ENCODE measurements at places on chromosomes 16 and 17. TPM values are rescaled to one million over a fixed set of nuclear protein-coding genes. Genes with fewer than 3 reads are reported as not detected.

DNA sequence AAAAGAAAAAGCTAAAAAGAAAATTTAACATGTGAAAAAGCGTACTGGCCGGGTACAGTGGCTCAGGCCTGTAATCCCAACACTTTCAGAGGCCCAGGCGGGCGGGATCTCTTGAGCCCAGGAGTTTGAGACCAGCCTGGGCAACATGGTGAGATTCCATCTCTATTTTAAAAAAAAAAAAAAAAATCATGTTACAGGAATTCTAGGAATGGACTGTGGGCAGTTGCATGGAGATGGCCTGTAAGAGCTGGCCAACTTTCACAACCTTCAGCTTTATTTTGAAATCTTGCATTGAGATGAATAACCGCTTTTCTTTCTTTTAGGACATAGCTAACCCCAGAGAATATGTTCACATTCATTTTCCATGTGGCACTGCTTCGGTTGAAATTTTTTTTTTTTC, 8.2 kb upstream of the CIAO3 start:
- DNase-seq = no peak

- DNase-seq = no peak
Measured at GRCh38 chr16:89164436-89164835, 7.1 kb upstream of the CDH15 start.

GRCh38 chr17:31561469-31562375, 170.2 kb downstream of the RAB11FIP4 start:
- no peak for DNase-seq

Gene CTRB2
- polyA plus RNA-seq = not detected

Gene NGFR
- 8.6 TPM for polyA plus RNA-seq

DNA sequence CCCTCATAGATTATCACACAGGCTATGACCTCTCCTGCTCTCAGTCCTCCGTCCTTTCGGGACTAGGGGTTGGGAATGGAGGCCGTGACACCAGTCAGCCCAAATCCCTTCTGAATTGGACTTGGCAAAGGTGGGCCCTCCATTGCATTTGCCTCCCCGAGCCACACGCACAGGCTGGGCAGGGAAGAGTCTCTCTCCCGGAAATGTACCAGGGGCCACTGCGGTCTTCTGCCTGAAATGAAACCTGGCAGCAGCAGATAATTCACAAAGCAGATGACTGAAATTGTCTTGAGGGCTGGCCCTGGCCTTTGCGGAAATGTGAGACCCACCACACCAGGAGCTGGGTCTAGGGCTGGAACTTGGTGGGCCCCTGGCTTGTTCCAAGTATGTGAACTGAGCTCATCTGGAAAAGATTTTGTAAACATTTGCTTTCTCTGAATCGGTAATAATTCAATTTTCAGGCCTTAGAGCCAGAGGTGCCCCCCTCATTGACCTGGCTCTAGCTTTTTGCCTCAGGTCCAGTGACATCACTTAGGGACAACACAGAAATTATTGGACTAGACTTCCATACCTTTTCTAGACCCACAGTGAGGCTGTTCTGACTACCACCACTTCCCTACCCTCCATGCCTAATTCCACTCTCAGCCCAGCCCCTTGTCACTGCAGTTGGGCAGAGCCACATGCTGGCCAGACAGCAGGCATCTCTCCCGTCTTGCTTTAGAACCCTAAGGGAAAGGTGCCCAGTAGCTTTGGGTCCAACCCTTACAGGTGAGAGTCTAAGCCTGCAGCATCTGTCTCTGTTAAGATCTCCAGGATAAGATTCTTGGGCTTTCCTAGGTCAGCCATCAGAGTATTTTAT, 75.2 kb downstream of the CCDC182 start:
- no peak for DNase-seq

Gene TP53TG3
- not detected for polyA plus RNA-seq

DNA sequence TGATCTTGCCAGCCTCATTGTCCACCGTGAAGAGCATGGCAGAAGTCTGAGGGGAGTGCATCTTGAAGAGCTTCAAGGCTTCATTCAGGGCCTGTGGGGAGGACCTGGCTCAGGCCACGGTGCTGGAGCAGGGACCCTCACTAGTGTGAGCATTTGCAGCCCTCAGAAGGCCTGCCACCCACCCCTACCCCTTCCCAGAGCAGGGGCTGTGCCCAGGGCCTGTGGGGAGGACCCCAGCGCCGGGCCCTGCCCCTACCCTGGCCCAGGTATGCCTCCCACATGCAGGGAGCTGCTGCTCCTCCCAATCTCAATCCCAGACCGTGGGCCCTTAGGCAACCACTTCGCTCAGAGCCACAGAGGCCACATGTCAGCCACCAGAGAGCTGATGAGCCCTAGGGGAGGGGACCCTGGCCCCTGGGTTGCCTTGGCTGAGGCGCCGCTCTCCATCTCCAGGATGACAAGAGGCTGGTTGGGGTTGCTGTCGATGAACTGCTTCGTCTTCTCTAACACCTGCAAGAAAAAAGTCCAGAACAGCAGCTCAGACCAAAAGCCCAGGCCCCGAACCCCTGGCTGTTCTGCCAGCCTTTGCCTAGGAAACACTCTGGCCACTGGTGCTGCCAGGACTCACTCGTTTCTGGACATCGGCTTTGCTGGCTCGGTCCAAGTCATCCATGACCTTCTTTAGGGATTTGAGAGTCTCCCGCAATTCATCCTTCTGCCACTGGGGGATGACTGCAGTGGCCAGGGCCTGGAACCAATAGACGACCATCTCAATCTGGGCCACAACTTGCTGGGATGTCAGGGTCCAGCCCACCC, 1.8 kb upstream of the EXOSC6 start:
- DNase-seq = no peak

DNA sequence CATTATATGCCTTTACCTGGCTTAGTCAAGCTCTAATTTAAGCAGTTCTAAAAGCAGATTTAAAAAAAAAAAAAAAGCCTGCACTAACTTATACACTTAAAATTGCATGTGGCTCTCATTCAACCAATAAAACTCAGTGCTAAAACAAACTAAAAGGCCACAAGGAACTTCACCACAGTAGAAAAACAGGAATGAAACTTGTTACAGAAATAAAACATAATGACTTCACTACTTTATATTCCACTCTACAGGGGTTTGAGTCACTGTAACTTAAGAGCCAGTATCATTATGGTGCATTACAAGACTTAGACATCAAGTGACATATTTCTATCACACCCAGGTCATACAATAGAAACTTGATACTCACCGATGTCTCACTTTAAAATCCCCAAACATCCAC, 11.1 kb downstream of the CA10 start:
- no peak for DNase-seq

GRCh38 chr16:57022445-57022844, 33.1 kb downstream of the NLRC5 start:
- DNase-seq = no peak

GRCh38 chr16:23274968-23275367, 27.1 kb upstream of the SCNN1B start:
- DNase-seq = no peak

- DNase-seq = no peak
Measured at GRCh38 chr17:75763613-75764416, 1.2 kb downstream of the GALK1 start.

Gene ITGB4
- 11.1 TPM for polyA plus RNA-seq

GRCh38 chr17:2266045-2266864, 37.3 kb downstream of the SMG6 start:
- no peak for DNase-seq

Gene MYH2
- polyA plus RNA-seq = 0.07 TPM

DNA sequence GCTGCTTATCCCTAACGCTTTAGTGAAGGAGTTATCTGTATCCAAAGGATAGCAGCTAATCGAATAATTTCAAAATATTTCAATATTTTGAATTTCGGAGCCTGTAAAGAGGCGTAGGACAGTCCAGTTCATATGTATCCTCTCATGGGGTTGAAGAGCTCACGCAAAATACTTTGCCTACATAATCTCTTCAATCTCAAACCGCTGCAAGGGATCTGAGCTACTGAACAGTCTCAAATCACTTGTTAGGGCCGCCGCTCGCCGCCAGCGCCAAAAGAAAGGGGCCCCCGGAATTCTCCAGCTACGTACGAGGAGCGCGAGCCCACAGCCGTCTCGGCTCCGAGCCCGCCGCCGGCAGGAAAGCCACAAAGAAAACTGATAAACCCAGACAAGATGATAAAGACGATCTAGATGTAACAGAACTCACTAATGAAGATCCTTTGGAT, 601 bp upstream of the RFWD3 start:
- no peak for DNase-seq

Gene PAQR4
- polyA plus RNA-seq = 8.3 TPM

DNA sequence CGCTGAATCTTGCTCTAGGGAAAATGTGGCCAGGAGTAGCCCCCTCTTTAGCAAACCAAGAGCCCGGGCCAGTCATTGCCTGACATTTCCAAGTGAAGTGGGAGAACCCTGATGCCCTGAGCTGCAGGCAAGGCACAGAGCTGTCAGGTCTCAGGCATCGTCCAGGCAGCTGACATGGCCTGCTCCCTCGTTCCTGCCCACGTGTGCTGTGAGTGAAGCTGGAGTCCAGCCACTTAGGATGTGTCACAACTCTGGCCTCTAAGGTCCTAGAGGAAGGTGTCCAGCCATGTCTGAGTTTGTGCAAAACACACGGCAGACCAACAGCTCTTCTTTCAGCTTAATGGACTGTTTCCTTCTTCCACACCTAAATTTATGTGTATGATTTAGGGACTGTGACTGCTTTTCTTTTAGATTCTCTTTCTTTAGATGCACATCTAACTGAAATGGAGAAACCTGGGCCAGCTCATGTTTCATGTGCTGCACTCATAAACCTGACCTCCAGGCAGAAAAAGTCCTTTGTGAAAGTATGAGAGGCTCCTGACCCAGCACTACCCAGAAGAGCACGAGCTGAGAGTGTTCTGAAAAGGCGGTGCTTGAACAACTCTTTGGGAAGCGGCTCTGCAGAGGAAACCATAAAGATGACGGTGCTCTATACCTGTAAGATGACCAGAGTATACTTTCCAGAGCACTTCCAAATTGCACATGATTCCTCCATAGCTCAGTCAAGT, 14.8 kb upstream of the LIMD2 start:
- no peak for DNase-seq

DNA sequence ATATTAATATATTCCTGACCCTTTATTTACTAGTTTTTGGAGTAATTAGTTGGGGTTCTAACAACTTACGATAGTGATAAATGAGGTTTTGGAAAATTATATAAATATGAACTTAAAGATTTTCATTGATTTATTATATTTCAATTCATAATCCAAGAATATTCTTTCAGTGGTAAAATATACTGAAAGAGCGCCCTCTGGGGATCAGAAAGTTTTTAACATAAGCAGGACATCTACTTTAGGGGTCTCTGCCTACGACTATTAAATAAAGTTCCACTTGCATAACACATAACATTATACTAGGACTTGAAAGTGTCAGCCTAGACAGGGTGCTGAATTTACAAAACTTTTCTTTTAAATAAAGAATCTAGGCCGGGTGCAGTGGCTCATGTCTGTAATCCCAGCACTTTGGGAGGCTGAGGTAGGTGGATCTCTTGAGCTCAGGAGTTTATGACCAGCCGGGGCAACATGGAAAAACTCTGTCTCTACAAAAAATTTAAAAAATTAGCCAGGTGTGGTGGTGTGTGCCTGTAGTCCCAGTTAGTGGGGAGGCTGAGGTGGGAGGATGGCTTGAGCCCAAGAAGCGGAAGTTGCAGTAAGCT, 15.6 kb downstream of the RFWD3 start:
- no peak for DNase-seq

Gene RFFL
- 22.1 TPM for polyA plus RNA-seq

- DNase-seq = no peak
Measured at GRCh38 chr17:65588181-65588808, 26.8 kb upstream of the AXIN2 start.

DNA sequence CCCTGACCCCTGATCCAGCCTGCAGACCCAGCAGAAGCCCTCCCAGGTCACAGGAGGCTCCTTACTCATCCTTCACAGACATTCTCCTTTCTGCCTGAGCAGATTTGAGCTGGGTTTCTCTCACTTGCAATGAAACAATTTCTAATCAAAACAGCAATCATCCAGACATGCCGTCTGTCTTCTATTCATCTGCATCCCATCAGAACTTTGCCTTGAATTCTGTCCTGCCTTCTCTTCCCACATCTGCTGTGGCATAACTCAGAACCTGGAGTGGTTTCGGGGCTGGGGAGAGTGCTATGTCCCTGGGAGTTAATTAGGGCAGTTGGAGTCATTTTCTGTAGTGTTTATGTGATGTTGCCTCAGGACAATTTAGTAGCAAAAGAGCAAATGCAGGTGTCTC, 278.6 kb downstream of the CBLN1 start:
- DNase-seq = no peak

DNA sequence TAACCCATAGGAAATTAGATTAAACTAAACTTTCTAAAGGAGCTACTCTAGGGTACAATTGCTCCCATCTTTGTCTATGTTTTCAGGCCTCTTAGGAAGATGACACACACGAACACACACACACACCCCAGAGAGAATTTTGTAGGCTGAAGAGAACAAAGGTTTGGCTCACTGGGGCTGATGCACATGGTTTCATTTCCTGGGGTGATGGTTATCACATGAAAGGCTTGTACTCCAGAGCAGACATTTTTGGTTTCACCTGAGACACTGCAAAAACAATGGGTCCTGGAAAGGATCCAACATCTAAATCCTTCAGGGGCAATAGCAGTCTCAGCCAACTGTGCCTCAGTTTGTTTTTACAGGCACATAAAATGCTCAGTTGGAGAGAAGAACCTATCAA, 62.8 kb downstream of the GRB7 start:
- DNase-seq = no peak

Gene FBXO39
- polyA plus RNA-seq = 0.21 TPM

Gene DNAAF8
- polyA plus RNA-seq = 2.1 TPM

Gene ITPRIPL2
- 13.9 TPM for polyA plus RNA-seq

DNA sequence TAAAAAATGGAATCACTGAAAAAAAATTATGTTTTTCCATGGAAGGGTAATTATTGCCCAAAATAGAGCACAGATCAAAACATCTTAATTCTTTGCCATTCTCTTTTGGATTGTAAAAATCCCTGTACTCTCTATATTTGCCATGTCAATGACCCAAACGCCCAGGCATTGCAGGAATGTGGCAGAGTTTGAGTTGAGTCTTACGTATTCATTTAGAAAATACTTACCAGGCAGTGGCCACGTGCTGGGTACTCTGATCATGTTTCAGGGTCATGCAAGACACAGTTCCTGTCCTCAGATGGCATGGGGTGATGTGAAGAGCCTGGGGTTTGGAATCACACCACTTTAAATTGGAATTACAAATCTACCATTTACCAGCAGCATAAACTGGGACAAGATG, 267.7 kb downstream of the ABCC12 start:
- no peak for DNase-seq

DNA sequence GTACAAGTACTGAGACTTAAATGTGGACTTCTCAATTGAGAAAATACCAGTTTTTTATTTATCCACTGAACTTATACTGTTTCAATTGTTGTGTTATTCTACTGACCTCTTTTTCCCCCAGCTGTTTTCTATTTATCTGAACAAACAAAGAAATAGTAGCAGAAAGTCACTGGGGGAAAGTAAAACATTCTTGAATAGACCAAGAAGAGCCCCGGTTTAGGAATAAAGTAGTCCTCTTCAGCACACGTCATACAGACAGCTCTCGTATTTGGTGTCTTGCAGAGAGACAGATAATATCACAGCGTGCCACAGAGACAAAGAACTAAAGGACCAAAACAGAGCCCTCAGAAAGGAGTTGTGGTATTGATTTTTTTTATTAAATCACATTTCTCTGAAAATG, 1159.1 kb upstream of the CDH8 start:
- no peak for DNase-seq

Gene KRTAP9-8
- polyA plus RNA-seq = not detected

Gene CBFA2T3
- 2.6 TPM for polyA plus RNA-seq

Data from renal cortex interstitium (tissue), 15 donors.